Activated naive CD4-positive, alpha-beta T cell treated with anti-CD3 and anti-CD28 coated beads, Interleukin-2, amount 50 U/mL, for 16 hours (primary cell): ENCODE measurements at places on chromosomes 16 and 17.

- no peak for DNase-seq
These were observed 47.1 kb downstream of the ABCA8 start for GRCh38 chr17:68908045-68908444.

- DNase-seq: no peak
These were observed 25.4 kb upstream of the TOB1 start for GRCh38 chr17:50891577-50891989.

DNA sequence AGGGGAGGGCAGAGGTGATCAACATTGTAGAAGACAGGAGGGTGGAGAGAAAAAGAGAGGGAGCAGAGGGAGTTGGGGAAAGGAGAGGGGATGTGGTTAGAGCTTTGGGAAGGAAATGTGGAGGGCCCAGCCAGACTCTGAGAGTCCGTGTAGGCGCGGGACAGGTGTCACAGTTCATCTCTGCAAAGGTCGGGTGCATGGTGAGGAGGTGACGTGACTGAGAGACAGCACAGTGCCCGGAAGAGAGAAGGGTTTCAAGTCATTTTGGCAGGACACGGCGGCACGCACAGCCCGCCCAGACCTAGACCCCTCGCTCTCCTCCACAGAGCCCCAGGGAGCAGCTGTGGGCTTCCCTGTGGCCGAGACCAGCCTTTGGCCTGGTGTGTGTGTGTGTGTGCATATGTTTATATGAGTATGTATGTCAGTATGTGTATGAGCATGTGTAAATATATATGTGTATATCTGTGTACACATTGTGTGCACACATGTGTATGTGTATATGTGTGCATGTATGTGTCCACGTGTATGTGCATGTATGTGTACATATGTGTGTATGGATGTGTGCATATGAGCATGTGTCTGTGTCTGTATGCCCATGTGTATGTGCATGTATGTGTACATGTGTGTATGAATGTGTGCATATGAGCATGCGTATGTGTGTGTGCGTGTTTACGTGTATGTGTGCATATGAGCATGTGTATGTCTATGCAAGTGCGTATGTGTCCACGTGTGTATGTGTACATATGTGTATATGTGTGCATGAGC lies 104.6 kb downstream of the SEC14L1 start:
- no peak for DNase-seq

DNA sequence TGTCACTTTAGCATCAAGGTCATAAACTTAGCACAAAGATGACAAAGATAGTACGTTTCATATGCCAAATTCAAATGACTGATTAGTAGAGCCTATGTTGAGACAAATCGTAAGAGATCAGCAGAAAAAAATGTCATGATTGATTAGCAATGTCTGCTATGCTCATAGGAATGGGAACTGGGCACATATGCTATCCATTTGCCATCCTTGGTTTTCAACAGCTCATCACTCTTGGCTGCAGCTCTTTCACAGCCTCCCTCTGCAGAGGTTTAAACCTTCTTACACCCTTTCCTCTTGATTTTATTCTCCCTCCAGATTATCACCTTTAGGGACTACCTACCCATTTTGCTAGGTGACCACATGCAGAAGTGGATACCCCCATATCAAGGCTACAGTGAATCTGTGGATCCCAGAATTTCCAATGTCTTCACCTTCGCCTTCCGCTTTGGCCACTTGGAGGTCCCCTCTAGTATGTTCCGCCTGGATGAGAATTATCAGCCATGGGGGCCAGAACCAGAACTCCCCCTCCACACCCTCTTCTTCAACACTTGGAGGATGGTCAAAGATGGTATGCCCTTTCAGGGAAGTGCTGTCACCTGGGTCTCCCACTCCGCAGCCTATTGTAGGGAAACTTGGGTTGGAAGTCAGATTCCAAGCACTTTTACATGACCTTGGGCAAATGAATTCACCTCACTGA lies 16.2 kb downstream of the MPO start:
- DNase-seq: no peak

DNA sequence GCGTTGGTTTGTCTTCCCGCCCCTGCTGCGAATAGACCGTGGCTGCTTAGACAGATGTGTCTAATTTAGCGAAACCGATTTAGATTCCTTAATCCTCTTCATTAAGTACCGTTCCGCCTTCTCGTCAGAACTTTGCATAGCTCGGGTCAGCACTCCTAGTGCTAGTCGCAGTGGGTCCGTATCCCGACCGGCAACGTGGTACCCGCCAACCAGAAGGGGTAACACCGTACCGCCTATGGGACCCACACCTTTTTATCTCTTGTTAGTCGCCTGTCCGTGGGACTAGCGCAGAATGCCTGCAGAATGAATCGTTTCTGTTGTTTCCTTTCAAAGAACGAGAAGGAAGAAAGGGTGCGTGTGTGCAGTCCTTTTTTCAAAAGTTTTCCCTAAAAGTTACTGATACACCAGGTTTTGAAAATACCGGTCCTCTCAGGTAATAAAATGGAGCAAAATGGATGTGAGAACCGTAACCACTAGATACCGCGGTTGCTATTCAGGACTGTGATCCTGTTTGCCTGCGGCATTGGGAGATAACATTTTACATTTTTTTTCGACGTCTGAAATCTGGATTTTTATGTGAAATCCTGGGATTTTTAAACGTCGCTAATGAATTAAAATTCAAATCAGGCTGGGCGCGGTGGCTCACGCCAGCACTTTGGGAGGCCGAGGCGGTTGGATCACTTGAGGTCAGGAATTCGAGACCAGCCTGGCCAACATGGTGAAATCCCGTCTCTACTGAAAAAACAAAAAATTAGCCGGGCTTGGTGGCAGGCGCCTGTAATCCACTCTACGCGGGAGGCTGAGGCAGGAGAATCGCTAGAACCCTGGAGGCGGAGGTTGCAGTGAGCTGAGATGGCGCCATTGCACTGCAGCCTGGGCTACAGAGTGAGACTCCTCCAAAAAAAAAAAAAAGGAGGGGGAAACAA lies 998 bp upstream of the SRSF1 start:
- no peak for DNase-seq

GRCh38 chr16:59013930-59014329 lies 279.8 kb upstream of the GOT2 start:
- no peak for DNase-seq
